NT2/D1 (cell line): ENCODE measurements at places on chromosomes 6 and 20.

DNA sequence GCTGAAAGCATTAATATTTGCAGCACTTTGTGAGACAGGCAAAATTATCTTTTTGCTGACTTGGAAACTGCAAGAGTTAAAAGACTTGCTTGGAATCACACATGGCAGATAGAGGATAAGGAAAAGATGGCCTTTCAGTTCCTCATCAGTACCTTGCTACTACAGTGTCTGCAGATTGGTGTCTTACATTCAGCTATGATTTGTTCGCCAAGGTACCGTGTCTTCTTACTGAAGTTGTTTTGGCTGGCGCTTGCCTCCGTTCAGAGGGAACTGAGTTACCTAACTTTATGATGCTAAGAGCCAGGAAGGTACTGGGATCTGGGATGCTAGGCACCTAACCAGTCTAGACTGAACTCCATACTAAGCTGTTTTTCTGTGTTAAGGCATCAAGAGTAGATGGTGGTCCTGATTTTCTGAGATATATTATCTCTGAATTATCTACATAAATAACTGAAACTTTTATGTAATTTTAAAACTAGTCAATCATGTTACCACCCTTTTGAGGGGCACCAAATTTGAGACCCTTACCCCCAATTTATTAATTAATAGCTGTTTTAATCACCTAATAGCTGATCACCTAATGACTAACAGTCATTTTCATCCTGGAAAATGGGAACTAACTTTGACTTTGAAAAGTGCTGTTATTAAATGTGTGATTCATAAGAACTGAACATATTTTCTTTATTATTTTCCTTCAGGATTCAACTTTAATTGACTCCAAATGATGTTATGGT, 2.5 kb downstream of the WTAP start:
- DNase-seq = no peak

GRCh38 chr20:45436732-45437485, 21.0 kb downstream of the PIGT start:
- DNase-seq = peak; percentile 73

- no peak for DNase-seq
Measured at GRCh38 chr6:158758941-158759479, 60.2 kb downstream of the EZR start.

- DNase-seq = no peak
Measured at GRCh38 chr6:41257369-41258195, 28.9 kb downstream of the TREM1 start.

GRCh38 chr6:223763-224162, 68.5 kb upstream of the DUSP22 start:
- no peak for DNase-seq

DNA sequence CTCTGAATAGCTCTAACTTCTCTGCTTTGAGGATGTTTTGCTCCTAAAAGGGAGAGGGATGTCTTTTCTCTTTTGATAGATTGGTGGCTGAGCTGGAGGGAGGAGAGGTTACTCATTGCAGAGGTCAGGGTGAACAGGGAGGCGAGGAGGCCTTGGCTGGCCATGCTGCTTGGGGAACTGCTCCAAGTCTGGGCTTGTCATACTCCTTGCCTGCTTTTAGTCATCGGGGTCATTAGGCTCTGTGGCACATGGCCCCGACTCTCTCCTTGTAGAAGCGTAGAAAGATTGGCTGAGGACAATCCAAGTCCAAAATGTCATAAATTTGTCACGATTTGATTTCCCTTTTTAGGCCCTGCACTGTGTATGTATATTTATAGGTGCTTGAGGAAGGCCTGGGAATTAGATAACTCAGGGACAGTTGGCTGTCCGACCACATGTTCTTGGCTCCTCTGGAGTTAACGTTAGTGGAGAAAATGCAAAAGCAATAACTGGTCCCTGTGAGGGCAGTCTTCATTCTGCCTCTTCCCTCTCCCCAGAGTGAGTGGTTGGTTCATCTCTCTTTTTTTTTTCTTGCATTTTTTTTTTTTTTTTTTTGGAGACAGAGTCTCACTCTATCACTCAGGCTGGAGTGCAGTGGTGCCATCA, 160.1 kb downstream of the SCP2D1 start:
- DNase-seq = no peak

GRCh38 chr6:98525860-98526259, 308.5 kb upstream of the POU3F2 start:
- peak; percentile 54 for DNase-seq

- no peak for DNase-seq
Measured at GRCh38 chr20:1505361-1505760, 14.1 kb upstream of the SIRPB2 start.

DNA sequence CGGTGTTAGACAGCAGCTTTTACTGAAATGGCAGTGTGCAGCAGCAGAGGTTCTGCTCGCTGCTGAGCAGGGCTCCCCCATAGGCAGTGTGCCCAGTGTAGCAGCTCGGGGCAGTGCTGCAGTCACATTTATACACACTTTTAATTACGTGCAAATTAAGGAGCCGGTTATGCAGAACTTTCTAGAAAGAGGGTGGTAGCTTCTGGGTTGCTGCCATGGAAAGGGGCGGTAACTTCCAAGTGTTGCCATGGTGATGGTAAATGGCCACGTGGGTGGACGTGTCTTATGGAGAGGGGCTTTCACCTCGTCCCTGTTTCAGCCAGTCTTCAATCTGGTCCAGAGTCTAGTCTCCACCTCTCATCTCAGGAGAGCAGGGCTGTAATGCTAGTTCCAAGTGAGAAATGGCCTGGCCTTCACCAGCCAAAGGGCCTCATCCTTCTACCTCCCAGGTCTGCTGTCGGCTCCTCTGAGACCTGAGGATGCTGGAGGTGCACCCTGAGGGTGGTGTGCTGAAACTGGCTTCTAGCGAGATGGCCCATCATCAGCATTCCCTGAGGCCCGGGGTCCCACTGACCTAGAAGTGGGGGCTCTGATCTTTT, 180.5 kb upstream of the PMEPA1 start:
- no peak for DNase-seq

DNA sequence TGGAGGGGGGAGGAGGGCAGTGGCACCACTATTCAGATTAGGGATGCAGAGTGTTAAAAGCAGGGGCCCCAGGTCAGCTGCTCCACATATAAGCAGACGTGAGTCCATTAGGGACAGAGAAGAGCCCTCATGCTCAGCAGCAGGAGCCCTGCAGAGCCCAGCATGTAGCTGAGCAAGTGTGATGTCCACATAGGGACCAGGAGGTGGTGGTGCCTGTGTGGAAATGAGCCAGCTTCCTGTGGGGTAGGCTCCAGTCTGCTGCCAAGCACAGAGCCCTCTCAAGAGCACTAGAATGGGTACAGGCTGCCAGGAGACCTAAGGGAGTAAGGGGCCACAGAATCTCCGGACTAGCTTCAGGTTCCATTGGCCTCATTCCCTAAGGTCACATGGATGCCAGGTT, 57.9 kb upstream of the MLN start:
- no peak for DNase-seq

GRCh38 chr20:13199279-13199678, 21.8 kb upstream of the ISM1 start:
- DNase-seq = no peak

DNA sequence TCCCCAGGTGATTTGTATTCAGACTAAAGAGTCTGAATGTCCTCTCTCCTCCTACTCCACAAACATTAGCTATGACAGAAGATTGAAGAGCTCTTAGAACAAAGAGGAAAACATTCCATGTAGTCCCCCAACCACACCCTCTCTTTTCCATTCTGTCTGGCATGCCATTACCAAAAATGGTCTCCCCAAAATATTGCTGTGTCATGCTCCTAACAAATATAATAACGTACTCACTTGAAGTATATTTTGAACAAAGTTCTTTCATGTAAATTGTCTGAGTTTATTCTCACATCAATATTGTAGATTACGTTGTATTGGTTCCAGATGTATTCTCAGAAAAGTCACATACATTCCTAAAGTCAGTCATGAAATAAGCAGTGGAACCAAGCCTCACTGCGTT, 467.3 kb upstream of the IRAK1BP1 start:
- DNase-seq = no peak

- DNase-seq = no peak
Measured at GRCh38 chr6:31426395-31427354, 23.3 kb downstream of the MICA start.

DNA sequence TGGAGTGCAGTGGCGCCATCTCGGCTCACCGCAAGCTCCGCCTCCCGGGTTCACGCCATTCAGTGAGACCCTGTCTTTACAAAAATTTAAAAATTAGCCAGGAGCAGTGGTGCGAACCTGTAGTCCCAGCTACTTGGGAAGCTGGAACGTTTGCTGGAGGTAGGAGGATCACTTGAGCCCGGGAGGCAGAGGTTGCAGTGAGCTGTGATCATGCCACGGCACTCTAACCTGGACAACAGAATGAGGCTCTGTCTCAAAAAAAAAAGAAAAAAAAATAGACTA, 5.7 kb upstream of the PARD6B start:
- no peak for DNase-seq

DNA sequence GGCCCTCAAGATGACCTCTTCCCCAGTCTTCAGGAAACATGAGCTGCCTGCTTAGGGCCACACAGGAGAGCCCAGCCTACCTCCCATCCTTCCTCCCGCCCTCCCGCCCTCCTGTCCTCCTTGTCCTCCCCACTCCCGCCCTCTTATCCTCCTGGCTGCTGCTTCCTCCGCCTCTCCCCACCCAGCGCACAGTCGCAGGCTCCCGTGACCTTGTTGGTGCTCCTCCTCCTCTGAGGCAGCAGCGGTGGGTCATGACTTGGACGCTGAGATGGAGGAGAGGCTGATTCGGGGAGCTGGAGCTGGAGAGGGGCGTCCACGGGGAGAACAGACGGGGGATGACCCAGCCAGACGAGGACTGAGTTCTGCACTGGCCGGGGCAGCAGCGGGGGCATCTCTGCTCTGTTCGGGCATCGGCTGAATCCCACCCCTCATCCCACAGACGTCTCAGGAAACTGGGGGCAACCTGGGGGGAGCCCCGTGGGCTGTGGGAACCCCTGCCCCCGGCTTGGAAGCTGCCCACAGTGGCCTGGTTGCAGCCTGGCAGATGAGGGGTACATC, 32.4 kb downstream of the CHRNA4 start:
- DNase-seq = no peak

DNA sequence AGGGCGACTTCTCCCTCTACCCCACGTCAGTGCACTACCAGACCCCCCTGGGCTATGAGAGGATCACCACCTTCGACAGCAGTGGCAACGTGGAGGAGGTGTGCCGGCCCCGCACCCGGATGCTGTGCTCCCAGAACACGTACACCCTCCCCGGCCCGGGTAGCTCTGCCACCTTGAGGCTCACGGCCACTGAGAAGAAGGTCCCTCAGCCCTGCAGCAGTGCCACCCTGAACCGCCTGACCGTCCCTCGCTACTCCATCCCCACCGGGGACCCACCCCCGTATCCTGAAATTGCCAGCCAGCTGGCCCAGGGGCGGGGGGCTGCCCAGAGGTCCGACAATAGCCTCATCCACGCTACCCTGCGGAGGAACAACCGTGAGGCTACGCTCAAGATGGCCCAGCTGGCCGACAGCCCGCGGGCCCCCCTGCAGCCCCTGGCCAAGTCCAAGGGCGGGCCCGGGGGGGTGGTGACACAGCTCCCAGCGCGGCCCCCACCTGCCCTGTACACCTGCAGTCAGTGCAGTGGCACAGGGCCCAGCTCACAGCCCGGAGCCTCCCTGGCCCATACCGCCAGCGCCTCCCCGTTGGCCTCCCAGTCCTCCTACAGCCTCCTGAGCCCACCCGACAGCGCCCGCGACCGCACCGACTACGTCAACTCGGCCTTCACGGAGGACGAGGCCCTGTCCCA, 57.5 kb upstream of the TMEM181 start:
- no peak for DNase-seq

GRCh38 chr6:164379795-164380194, 929.6 kb downstream of the C6orf118 start:
- no peak for DNase-seq

GRCh38 chr6:131001945-131002660, 60.9 kb downstream of the EPB41L2 start:
- no peak for DNase-seq
